ENCODE measurements at places on chromosomes 7 and 10. TPM values are rescaled to one million over a fixed set of nuclear protein-coding genes. Genes with fewer than 3 reads are reported as not detected.

Gene CASP7
- 43.1 TPM for total RNA-seq

Gene MYOZ1
- not detected for total RNA-seq

Gene SPAM1
- not detected for total RNA-seq

- peak; percentile 35 for DNase-seq
Observed at GRCh38 chr10:87916515-87916914, 53.1 kb downstream of the PTEN start.

- DNase-seq: peak; percentile 61
Observed at GRCh38 chr10:45454262-45454661, 80.2 kb downstream of the ALOX5 start.

DNA sequence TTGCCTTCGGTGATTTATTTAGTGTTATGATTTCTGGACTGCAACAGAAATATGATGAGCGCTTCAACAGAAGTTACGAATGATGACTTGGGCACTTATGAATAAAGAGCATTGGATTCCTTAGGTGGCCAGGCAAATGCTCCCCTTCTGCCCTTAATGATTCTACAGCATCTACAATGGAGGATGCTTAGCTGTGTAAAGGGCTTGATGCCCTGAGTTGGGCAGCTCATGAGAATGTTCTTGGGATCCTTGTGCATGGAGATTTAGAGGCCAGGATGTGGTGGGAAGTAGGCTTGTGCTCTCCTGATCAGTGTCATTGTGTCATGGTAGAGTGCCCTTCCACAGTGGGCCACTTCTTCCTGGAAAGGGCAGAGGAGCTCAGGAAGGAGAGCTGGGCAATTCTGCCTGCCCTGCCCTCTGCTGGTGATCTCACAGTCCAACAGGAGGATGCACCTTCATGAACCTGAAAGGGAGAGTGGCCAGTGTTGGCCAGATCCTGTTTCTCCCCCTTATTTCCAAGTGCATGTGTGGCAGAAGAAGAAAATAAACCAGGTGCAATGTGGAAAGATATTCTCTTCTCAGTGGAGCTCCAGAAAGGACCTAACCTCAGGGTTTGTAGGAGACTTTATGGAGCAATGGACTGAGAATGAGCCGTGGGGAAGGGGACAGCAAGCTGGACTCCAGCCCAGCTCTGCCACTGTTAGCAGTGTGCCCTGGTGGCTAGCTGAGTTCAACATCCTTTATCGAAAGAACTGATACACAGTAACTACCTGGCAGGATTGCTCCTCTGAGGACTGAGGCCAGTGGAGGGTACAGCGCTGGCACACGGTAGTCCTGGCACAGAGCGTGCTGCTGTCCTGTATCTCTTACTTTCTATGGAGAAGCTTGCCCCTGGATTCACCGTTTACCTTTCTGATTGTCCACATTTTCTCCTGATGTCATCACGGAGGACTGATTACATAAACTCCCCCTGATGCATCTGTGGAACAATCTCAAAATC is 182.9 kb downstream of the BMPER start:
- peak; percentile 40 for DNase-seq

DNA sequence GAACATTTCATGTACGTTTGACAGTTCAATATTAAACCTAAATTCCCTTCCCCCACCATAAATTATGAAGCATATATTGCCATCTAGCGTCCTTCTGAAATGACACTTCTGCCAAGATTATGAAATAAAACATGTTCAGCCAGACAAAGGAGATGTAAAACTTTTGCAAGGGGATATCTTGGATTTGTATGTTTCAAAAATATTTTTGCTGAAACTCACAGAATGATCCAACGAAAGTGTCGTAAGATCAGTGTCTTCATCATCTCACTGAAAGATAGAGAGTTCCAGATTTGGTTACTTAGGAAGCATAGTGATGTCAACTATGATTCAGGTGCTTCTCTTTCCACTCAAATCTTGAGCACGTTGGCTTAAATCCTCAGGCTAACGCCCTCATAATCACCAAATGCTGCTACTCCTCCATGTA is 904.3 kb downstream of the XPNPEP1 start:
- no peak for DNase-seq

Data from endothelial cell of umbilical vein (primary cell).